Activated CD4-positive, alpha-beta memory T cell treated with anti-CD3 and anti-CD28 coated beads, Interleukin-2, amount 10 ng/mL, durations not matched to agents 7 days and 5 days (primary cell): ENCODE measurements at places on chromosomes 6 and 20. TPM values are rescaled to one million over a fixed set of nuclear protein-coding genes. Genes with fewer than 3 reads are reported as not detected.

The GNRH2 gene
- total RNA-seq: 3.0 TPM

- no peak for DNase-seq
These were observed 24.5 kb downstream of the SLC13A3 start for GRCh38 chr20:46626758-46627157.

DNA sequence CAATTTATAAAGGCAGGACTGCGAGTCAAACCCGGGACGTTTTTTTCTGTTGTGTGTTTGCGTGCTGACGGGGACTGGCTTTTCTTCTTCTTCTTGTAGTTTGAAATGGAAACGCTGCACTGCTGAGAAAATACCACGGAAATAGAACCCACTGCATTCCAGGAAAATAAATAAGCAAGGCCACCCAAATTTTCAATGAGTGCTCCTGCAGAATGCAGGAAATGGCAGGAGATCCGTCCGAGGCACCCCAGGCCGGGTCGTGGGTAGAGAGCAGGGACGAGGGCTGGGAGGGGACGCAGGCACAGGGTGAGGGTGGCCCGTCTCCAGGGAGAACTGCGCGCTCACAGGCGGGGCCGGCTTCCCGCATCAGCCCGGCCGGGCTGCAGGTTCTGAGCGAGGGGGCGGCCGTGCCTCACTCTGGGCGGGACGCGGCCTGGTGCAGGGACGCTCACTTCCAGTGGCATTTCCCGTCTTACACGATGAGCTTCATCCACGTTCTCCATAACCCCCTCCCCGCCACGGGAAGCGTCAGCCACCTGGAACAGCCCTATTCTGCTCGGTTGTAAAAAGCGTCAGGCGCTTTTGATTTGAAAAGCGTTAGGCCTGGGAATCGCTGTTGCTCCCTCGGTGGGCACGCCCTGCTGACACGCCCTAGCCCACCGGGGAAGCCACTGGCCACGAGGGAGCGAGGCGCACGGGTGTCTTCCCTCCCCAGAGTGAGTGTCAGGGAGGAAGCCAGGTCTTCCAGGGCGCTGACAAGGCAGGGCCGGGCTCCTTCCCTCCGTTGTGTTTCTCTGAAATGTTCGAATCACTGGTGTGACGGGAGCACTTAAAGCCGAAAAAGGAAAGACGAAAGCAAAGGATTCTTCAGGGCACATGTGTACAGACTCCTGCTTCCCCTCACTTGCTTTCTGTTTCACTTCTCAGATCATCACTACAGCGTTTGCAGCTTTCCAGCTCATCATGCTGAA, 17.9 kb upstream of the EXOC2 start:
- DNase-seq: peak; percentile 68

- no peak for DNase-seq
These were observed 147.8 kb downstream of the EYA2 start for GRCh38 chr20:47042464-47042863.

DNA sequence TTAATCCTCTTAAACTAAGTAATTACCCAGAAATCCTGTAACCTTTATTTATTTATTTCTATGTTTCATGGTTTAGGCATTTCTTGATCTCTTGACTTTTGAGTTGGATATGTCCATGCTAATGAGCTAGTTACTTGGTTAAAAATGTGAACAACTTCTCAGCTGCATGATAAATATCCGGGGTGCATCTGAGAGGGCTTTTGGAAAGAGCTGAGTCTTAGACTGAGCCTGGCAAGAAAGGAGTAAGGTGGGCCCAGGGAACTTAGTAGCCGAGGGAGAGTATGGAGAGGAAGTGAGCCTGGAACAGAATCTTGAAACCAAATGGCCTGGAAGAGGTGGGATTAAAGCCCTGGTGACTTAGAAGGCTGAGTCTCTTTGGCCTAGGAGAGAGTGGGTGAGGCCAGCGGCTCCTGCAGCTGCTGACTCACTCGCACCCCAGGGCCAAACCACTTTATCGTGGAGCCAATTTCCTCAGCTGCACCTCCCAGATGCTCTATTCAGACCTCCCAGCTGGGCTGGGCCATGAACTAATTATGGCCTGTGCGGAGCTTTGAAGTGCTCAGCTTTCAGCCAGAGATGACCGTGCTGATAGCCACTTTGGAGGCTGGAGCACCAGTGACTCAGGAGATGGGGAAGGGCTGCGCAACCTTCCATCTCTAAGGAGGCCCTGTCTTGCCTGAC, 19.1 kb downstream of the TGM3 start:
- no peak for DNase-seq
